ENCODE measurements at places on chromosomes 16 and 17.

DNA sequence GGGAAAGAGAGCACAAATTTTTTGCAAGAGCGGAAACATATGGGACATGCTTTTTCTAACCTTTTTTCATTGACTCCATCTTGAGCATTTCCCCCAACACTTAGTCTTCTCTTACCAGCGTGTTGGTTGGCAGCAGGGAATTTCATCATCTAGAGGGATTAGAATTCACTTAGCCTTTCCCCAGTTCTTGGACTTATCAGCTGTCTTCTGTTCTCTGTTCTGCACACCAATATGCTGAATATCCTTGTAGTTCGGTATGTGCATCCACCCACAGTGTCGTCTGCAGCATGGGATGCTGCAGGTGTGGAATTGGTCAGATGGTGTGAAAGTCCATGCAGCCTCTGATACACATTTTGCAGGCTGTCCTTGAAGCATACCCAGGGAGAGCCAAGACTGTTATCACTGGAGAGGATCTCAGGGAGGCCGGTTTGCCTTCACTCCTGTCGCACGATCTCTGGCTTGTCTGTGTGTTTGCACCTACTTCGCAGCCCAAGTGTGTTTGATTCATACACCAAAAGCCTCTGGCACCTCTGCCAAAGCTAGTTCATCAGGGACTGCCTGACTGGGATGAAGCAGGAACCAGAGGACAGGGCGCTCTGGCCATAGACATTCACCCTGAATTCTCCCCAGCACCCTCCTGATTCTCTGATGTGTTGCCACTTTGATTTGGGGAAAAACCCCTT is 93.3 kb downstream of the SOCS1 start:
- no peak for DNase-seq

DNA sequence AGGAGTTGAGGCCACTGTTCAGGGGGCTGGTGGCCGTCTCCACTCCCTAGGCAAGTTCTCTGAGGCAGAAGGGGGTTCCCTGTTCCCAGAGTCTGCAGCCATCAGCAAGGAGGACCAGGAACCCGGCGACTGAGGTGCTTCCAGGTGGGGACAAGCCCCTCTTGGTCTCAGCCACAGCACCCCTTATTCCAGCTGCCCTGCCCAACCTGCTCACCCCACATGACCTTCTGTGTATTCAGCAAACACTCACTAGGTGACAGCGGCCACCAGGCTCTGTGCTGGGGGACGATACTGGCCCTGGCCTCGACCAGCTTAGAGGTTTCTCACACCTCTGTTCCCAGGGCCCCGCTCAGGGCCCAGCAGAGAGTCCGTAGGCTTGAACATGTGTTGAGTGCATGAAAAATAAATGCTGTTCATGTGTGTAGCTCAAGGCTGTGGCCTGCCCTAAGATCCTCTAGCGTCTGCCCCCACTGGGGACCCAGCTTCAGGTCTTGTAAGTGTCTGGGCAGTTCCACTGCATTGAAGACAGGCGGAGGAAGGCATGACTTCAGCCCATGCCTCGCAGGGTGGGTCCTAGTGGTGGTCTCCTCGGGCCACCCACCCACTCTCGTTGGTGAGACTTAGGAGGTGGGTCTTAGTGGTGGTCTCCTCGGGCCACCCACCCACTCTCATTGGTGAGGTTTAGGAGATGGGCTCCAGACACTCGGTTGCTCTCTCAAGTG is 44.2 kb downstream of the NT5M start:
- DNase-seq = no peak

DNA sequence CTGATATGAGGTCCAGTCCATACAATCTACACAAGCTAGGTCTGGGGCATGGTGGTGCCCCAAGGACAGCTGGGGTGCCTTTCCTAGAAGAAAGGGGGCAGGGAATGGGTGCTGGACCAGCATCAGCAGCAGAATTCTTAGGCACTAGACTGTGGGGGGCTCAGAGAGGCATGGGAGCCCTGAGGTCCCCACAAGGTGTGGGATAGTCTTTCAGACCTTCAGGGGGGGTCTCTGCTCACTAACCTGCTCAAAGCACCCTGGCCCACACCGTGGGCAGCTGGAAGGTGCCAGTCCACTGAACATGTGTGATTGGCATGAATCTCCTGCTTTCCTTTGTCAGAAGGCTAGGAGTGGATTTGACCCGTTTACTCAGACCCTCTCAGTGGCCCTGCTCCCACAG is 26.1 kb upstream of the C16orf78 start:
- no peak for DNase-seq

DNA sequence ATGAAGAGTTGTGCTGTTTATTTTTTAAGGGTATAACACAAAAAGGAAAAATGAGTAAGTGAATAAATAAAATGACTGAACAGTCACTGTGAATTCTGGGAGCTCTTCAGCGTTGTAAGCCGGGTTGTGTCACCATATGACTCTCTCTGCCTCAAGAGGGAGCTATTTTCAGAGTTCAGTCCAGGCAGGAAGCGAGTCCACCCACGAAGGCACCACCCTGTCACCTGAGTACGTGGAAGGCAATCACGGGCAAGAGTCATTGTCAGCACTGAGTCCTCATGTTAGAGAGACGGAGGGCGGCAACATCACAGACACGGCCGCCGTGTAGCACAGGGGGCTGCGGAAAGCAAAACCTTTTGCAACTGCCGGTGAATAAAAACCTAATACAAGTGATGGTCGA is 227.6 kb downstream of the UTP18 start:
- DNase-seq = peak; percentile 37

DNA sequence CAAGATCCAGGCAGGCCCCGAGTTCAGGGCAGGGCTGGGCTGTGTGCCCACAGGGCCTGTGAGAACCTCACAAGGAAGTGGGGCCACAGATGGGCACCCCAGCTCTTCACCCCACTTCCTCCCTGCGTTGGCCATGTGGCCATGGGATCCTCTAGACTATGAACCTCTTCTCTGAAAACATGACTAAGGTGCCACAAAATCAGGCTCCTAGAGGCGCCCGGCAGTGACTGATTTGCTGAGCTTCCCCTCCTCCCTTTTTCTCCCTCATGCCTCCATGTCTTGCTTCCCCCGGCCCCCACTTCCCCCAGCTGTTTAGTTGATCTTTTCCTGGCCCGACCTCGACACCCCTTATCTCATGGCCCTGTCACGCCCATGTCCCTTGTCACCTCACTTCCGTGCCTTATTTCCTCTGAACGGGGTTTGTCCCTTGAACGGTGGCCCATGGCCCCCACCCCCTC is 87.1 kb downstream of the KCNJ12 start:
- no peak for DNase-seq

DNA sequence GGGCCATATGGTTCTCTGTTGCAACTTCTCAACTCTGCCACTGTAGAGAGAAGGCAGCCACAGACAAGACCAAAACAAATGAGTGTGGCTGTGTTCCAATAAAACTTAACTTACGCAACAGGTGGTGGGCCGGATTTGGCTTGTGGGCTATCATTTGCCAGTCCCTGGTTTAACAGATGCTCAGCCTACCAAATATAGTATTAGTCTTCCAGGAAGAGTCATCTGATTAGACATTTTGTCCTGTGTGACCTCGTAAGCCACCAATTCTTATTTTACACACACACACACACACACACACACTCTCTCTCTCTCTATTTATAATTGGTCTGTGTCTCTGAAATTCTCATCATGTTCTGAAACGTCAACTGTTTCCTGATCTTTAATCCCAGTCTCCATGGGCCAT is 245.9 kb downstream of the XYLT1 start:
- DNase-seq = no peak

DNA sequence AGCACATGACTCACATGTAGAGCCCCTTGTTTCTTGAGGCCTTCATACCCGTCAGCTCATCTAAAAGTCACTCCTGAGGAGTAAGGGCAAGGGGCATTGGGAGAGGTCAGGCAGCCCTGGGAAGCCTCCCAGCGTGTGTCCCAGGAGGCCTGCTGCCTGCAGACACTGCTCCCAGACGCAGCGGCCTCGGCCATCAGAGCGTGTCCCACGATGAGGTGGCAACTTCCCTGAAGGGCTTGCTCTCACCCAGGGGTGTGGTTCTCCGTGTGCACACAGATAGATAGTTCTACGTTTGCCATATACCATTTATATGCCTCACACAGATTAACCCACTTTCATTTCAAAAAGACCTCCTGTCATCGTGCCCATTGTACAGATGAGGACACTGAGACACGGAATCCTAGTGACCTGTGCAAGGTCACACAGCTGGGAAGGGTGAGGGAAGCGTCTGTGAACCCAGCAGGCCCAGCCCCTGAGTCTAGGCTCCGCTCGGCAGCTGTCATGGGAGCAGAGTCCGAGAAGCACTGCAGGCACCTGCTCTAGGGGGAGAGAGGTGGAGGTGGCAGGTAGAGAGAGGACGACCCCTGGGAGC is 8.3 kb downstream of the TUBB3 start:
- no peak for DNase-seq

GRCh38 chr17:1186214-1186820 is 6.5 kb upstream of the ABR start:
- DNase-seq = no peak

DNA sequence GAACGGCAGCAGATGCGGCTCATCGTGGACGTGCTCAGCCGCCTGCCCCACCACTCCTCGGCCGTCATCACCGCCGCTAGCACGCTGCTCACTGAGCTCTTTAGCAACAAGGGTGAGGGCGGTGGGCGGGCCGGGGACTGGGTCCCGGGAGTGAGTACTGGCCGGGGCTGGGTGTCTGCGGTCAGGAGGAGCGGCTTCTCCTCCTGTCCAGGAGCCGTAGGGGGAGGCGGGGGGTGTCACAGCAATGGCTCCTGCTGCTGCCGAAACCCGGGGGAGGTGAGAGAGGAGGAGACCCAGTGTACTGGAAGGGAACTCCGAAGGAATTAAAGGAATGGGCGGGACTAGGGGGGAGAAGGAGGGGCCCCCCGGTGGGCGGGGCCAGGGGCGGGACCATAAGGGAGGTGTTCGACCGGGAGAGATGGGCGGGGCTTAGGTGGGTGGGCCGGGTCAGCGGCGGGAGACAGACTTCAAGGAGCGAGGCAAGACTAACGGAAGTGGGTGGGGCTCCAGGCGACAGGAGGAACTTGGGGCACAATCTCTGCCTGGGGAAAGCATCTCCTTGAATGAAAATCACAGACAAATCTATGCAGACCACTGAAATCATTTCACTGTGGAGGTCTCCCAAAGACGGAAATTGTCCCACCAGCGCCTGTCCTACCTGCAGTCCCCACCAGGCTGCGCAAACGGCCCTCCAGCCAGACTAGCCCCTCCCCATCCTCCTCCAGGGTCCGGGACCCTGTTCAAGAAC is 2.4 kb downstream of the NAGS start:
- DNase-seq = peak; percentile 96

DNA sequence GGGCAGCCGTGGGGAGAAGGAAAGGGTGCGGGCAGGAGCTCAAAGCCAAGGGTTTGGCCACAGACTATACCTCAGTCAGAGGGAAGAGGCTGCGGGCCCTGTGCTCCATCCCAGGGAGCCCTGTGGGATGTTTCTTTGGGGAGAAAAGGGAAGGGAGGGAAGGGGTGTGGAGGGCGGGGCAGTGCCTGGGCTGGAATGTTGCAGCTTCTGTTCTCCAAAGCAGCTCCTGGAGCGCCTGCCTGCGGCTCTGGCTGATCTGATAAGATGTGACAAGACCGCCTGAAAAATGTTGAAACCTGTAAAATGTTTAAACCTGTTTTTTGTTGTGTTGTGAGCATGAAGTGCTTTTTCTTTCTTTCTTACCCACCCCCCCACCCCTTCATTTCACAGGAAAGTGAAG is 32.8 kb downstream of the WNT3 start:
- no peak for DNase-seq

DNA sequence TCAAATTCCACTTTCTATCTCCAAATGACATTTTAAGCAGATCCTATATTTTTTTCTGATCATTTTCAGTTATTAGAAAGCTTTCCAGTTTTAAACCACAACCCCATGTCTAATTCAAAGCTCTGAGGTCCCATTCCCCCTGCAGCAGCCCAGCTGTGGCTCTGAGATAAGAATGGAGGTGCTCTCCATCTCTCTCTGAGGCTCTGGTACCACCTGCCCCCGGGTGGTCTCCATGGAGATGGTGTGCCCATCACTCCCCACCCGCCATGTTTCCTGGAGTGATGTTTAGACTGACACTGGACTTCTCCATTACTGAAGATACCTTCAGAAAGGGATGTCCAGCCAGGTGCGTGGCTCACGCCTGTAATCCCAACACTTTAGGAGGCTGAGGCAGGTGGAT is 68.1 kb upstream of the SEC14L1 start:
- no peak for DNase-seq

- no peak for DNase-seq
Observed at GRCh38 chr16:75042426-75043174, 43.8 kb downstream of the ZNRF1 start.

DNA sequence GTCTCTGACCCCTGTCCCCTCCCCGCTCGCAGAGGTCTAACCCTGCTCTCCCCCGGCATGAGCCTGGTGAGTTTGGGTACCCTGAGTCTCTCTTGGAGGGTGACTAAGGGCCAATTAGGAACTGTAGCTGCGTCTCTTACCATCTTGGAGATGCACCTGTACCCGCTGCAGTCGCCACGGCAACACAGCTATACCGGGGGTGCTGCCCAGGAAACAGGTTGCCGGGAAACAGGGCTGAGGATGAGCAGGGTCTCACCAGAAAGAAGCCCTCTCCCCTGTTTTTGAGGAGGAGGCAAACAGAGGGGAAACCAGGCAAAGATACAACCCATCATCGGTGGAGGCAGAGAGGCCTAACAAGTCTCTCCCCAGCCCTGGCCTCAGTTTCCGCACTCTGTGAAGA is 140.2 kb downstream of the TMEM132E start:
- DNase-seq = no peak

DNA sequence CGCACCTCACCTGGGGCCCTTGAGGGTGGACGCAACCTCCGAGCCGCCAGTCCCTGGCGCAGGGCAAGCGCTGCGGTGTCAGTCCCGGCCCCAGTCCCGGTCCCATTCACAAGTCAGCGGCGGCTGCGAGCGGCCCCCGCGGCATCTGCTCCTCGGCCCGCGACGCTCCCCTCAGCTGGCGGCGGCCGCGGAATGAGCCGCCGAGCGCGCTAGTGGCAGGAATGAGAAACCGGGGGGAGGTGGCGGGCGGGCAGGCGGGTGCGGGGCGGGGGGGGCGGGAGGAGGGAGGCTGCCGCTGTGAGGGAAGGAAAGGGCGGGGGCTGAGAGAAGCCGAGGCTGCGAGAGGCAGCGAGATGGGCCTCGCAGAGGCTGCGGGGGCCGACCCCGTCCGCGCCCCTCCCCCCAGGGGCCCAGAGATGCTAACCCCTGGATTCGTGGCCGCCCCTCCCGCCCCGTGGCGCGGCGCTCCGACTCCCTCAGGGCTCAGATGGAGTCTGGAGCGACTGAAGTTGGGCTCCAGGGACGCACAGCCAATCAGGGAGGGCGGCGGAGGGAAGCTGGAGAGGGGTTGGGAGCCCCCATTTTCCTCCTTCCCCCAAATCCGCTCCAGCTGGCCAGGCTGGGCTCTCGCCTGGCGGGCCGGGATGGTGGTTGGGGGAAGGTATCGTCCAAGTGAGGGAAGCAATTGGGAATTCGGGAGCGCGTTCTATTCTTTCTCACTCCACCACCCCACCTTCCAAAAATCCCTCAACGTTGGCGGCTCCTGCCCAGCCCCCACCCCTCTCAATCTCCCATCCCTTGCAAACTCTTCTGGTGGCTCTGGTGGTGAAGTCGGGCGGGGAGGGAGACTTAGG is at the start of gene CDH11:
Gene CDH11 (minus strand): TSS at position 194 of the 854 bp plus-strand sequence. CDS start 117,194 bp downstream, outside the sequence.
- no peak for DNase-seq
